ENCODE measurements at places on chromosomes 6 and 20. TPM values are rescaled to one million over a fixed set of nuclear protein-coding genes. Genes with fewer than 3 reads are reported as not detected.

- DNase-seq: no peak
Measured at GRCh38 chr20:58842276-58842675, 8.4 kb downstream of the GNAS-AS1 start.

DNA sequence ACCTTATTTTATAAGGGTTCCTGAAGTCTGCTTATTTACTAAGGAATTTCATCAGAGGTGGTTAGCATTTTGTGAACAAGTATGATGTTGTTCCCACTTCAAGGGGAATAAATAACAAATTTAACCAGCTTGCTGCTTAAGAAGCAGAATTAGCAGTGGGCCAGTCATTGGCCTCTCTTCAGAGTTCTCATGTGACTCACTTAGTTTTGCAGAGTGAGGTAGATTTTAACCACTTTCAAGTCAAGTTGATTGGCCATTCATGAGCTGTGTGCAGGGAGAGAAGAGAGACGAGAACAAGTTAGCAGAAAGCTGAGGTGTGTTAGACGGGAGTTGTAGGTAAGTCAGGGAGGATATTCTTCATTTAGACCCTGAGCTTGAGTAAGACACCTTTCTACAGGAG is 18.1 kb downstream of the TOP1 start:
- no peak for DNase-seq

DNA sequence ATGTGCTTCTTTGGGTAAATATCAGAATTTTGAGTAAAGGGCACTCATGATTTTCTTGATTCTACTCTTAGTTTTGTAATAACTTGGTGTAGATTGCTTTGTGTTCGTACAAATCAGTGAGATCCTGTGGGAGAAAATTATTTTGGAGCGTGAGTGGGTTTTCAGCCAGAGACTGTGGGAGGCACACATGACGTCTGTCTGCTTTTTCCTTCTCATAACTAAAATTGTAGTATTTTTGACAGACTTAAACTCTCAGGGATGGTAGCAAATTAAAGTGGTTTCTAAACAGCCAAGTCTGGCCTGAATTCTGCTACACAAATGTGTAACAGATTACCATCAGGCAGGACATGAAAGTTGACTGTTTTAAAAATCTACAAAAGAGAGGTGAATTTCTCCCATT is 222.6 kb downstream of the OTOR start:
- no peak for DNase-seq

- DNase-seq: no peak
Measured at GRCh38 chr6:47147836-47148344, 105.8 kb upstream of the ADGRF1 start.

The ACAT2 gene
- total RNA-seq: 42.1 TPM

GRCh38 chr20:6707321-6707831 is 60.1 kb upstream of the BMP2 start:
- no peak for DNase-seq

DNA sequence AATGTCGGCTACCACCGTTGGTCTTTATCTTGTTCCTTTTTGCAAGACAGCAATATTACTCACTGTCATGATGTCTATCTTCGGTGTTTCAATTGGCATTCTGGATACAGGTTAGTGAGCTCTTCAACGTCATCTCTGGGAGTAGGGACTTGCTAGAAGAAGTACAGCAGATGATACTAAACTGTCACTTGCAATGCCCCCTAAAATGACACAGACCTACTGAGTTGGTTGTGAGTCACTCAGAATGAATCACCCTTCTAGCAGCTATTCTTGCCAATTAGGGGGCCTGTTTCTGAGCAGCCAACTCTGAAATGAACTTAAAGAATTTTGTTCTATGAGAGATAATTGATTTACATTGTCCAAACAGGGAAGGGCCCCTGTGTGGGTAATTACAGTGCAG is 176.5 kb downstream of the SLC16A10 start:
- DNase-seq: no peak

DNA sequence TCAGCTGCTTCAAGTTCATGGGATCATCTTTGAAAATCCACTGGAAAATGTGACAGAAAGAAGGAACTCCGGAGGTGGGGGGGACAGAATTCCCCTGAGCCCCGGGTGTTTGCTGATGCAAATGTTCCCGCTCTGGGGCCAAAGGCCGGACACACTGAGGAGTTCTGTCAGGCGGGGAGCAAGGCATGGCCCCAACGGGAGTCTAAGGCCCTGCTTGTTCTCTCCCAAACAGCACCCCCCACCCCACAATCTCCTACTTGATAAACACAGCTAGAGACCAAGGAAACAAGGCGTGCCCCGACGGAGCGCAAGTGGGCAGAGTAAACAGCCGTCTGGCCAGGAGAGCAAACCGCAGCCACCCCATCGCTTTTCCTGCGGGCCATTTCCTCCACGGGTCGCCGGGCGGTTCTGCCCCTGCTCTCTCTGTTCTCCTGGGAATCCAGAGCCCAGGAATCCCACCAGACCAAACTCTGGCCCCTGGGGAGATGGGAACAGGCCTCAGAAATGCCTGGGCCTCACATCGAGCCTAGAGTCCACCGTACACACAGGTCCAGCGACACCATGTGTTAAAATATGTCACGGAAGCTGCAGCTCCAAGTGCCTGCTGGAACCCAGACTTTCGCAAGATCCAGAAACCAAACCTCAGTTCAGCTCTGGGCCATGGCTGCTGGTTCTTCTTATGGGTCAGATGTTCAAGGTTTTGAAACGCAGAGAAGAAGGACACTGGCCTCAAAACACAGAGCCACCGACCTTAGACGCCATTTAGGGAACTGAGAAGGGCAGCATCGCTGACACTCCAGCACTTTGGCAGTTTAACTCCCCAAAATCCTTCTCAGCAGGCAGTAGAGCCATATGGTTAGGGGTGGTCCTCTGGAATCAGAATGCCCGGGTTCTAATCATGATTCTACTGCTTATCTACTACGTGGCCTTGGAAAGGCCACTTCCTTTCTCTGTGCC is 104.2 kb downstream of the PREX1 start:
- DNase-seq: no peak

- no peak for DNase-seq
Measured at GRCh38 chr6:168096271-168096764, 17.3 kb upstream of the FRMD1 start.

GRCh38 chr6:24795106-24795505 is 3.6 kb downstream of the ARMH2 start:
- DNase-seq: no peak

The ADGRB3 gene
- 6.7 TPM for total RNA-seq

Measured in ureter (tissue), 1 donor.